Activated CD4-positive, alpha-beta T cell treated with anti-CD3 and anti-CD28 coated beads, Interleukin-2, amount 50 U/mL, for 24 hours (primary cell): ENCODE measurements at places on chromosomes 3 and 15.
A peak's percentile ranks its signal among the peaks of the same experiment; 100 is the strongest.

DNA sequence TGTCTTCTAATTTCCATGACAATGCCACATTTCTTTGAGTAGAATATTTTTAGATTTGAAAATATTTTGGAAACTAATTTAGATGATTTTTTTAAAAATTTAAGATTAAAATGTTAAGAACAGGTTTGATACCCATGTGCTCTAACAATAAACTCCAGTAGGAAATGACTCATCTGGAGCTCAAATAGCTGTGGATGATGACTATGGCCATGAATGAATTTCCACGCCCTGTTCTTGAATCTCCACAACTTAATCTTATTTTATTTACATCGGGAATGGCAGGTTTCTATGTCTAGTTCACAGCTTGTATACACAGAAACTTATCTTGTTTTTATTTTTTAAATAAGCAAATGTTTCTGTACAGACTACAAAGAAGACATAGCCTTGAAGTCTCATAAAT, 726.8 kb downstream of the NAALADL2 start:
- no peak for DNase-seq

GRCh38 chr15:41809526-41810220, 18.2 kb upstream of the JMJD7 start:
- no peak for DNase-seq

- no peak for DNase-seq
Observed at GRCh38 chr3:29072611-29073010, 208.3 kb upstream of the RBMS3 start.

- DNase-seq = no peak
Observed at GRCh38 chr3:152728231-152728980, 106.5 kb upstream of the P2RY1 start.

GRCh38 chr15:71448688-71449114, 333.4 kb downstream of the THSD4 start:
- peak; percentile 2 for DNase-seq

- DNase-seq = no peak
Observed at GRCh38 chr3:157092230-157092629, 67.7 kb downstream of the CCNL1 start.
